ENCODE measurements at places on chromosomes 4 and X. TPM values are rescaled to one million over a fixed set of nuclear protein-coding genes. Genes with fewer than 3 reads are reported as not detected.

Gene RENBP
- total RNA-seq: 0.12 TPM

Gene MAP7D3
- total RNA-seq: 17.5 TPM

Gene NAA11
- total RNA-seq: not detected

Gene GABRE
- total RNA-seq: 20.4 TPM
